ENCODE measurements at places on chromosomes 7 and 10.

DNA sequence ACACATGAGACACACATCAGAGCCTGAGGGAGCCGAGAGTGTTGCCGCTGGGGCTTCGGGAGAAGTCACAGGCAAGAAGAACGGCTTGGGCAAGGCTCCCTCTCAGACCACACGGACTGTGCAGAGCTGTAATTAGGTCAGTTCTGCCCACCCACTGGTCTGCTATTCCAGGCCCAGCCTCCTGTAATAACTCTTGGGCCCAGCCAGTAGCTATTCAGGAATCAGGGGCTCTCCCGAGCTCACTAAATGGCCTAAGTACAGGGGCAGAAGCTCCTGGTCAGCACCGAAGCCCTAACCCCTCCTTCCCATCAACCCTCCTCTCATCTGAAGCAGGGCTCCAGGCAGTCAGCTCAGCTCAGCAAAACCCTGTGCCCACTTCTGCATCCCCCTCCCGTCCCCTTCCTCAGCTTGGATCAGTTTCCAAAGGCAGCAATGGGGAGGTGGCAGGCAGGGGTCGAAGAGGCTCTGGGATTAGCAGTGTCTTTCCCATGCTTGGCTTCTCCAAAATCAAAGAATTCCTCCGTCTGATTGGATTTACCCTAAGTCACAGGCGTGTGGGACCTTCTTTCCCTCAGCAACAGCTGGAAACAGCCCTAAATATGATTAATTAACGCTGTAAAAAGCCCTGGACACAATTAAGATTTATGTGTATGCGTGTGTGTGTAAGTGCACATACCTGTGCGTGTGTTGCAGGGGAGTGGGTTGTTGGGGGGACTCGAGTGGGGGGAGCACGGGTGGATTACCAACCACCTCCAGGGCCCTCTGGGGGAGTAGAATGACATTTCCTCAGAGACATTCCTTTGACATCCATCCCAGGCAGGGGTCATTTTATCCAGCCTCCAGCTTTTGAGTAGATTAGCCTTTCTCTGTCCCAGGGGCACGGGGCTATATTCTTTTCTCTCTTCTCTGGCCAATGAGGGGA, 48.4 kb upstream of the BTRC start:
- no peak for DNase-seq

- no peak for DNase-seq
These were observed 110.7 kb downstream of the PLCE1 start for GRCh38 chr10:94104316-94105000.

DNA sequence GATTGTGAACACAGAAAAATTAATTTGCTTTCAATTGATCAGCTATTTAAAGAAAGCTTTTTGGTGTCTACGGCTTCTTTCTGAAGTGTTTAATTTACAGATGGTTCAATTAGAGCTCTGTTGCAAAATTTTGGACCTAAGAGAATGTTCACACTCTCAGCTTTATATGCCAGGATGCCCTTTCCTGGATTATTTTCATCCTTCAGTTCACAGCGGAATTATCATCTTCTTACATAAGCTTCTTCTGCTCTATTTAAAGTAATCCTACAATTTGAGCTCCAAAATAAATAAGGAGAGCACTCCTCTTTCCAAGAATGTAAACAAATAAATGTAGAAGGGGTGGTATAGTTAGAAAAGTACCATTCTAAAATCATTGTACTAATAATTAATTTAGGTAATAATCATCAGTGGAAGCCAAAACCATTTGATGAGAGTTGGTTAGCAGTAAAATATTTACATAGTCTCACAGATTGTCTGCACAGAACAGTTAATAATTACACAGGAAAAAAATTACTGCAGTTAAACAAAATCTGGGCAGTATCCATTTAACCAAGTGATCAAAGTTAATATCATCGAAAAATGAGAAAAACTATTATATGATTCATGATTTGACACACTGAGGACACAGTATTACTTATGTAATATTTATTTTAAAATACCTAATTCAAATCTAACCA, 298.0 kb upstream of the TMEM229A start:
- DNase-seq: no peak

DNA sequence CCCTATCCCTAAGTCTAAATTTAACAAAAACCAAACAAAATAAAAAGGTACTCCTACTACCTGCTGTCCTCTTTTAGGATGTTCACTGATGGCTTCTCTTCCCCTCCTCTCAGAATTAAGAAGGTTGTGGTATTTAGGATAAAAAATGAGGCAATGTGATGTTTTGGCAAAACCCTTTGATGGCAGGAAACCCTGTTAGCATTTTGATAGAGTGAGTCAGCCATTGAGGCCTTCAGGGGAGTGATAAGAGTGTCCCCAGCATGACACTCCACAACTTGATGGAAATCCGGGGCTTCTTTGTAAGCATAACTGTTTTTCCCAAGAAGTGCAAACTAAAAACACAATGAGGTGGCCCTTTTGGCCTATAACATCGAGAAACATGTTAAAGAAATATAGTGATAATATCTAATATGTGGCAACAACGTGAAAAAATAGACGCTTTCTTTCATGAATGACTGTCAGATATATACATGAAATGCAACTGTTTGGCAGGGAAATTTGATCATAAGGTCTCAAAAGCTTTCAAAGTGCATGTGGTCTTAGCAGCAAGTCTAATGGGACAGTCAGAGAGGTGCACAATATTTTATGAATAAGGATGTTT, 55.0 kb downstream of the PRTFDC1 start:
- no peak for DNase-seq

DNA sequence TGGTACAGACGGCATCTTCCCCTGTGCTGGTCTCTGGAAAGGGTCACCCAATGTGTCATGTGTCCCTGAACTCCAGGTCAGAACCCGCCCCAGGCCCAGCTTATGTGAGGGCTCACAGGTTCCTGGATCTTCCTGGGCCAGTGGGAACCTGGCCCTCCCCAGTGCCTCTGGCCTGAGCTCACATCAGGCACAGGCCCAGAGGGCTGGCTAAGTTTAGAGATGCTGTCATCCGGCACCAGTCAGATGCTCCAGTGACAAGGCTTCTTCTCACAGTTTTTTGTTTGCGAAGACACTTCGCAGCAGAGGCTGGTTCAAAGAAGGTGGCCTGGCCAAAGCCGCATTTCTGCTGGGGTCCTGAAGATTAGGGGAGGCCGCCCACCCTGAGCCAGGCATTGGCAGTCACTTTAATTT, 11.8 kb downstream of the CAMK2B start:
- peak; percentile 7 for DNase-seq

GRCh38 chr7:15628876-15629275, 57.6 kb downstream of the MEOX2 start:
- no peak for DNase-seq

DNA sequence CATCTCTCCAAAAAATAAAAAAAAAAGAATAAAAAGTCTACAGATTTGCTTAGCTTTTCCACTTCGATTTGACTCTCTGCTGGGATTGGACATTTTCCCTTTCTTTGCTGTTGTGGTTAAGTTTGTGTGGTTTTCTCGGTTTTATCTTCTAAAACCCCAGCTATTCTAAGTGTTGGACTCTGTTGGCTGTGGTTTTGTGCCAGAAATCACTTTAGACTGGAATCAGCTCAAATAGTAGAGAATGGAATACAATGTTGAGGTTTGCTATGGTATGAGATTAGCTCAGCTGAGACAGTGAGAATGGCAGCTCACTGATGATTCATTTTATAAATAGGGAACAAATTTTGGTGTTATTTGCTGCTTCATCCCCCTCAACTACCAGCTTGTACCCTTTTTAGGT, 116.0 kb downstream of the BUB3 start:
- DNase-seq: no peak

- no peak for DNase-seq
These were observed 7.4 kb downstream of the PTPN12 start for GRCh38 chr7:77544518-77544917.

GRCh38 chr10:14508725-14509124, 178.0 kb upstream of the FRMD4A start:
- no peak for DNase-seq

DNA sequence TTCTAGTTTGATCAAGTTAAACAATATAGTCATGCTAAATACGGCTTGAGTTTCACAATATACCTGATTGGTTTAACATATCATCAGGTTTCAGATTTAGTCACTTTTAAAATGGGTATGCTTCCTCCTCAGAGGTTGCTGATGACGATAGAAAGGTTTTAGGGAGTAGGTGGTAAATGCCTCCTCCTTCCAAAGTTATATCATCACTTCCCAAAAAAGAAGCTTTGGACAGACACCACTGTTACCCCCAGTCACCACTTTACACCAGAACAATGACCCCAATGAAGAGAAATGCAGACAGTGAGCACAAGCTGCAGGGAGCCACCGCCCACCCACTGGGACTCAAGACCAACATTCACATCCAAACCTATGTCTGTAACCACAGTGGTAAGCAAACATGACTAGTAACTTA, 244.6 kb downstream of the SORCS1 start:
- no peak for DNase-seq

DNA sequence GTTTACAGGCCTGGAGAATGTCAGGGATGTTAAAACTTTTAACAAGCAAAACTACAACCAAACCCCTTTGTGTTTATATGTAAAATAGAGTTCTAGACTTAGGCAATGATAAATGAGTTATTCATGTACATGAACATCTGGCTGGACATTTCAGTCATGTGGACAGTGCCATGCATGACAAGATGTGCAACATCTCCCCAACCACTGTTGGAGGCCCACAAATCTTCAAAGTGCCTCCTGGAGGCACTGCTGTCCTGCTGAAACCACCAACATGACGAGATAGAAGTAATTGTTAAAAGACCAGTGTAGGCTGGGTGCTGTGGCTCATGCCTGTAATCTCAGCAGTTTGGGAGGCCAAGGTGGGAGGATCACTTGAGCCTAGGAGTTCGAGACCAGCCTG, 18.4 kb downstream of the PPIA start:
- no peak for DNase-seq

- no peak for DNase-seq
These were observed 120.2 kb upstream of the TNS3 start for GRCh38 chr7:47702080-47702479.

DNA sequence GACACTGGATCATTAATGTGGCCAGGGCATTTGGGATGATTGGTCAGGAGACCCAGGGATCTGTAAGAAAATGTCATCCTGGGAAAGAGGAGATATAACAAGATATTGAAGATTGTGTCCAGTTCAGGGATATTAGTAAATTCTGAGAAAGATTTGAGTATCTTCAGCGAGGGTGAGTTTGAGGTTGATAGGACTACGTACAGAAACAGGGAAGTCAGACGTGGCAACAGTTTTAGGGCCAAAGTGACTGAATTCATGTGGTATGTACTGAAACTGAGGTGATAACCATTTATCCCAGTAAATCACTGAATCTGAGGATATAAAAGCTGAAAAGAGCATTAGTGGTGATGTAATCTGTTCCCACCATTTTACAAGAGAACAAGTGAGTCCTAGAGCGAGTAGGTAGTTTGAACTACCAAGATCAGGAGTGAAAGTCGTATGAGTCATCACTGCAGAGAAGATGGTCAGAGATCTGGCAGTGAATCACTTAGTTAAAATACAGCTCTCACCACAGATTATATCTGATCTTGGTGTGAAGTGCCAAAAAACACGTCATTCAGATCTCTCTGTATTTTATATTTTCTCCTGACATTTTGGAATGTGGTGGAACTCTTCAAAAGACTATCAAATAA, 220.5 kb downstream of the CDK14 start:
- DNase-seq: peak; percentile 18

- DNase-seq: no peak
These were observed 112.3 kb downstream of the ARHGAP12 start for GRCh38 chr10:31816318-31816717.

- no peak for DNase-seq
These were observed 7.4 kb upstream of the KAZALD1 start for GRCh38 chr10:101054351-101054750.

DNA sequence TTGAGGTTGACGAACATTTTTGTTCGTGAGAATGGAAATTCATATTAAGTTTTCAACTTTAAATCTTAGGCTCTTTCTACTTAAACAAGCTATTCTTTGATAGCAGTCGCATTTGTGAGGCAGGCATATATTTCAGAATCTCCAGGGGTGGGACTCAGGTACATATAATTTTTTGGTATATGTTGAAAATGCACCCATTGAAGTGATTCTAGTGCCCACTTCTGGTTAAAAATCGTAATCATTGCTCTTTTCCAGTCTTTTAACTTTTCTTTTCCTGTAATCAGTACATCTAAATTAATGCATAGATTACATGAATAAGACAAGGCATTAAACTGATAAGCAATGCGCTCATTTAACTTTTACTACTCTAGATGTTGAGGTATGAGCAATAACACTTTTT, 67.8 kb downstream of the ZNRF2 start:
- no peak for DNase-seq

GRCh38 chr7:80218723-80219122, 84.1 kb downstream of the GNAI1 start:
- DNase-seq: no peak

- DNase-seq: no peak
These were observed 245.3 kb downstream of the EBF3 start for GRCh38 chr10:129718548-129719414.

DNA sequence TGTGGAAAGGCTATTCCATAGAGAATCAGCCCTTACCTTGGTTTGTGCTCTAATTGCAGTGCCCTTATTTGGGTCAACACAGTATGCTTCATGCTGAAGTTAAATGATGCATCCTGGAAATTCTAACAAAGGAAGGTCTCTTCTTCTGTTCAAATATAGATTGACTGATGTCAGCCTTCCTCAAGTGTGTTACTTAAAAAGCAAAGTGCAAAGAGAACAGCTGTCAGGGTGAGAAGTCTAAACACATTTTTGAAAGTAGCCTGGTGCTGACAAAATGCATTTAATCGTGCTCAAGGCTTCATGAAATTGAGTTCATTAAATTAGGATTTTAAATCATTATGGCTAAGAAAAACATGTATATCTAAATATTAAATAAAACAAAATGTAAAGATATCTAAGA, 19.5 kb downstream of the AGR2 start:
- no peak for DNase-seq

- DNase-seq: no peak
These were observed 95.5 kb downstream of the LHPP start for GRCh38 chr10:124557167-124557566.

DNA sequence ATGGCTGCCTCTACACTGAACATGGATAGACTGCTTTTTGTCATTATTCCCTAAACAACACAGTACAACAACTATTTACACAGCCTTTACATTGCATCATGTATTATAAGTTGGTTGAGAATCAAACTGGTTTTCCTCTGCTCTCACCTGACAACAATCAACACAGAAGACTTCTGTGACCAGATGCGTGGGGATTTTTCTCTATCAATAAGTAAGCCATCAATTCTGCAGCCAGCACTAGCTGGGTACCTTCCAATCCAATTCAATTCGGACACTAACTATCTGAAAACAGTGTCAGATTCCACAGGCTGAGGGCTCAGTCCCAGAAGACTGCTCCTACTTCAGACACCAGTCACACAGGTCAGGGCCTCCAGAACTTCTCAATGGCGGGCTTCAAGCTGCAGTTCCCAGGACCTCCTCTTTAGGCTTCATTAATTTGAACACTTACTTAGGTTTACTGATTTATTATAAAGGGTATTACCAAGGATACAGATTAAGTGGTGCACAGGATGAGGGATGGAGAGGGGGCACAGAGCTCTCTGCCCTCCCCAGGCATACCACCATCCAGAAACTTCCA, 36.4 kb upstream of the ASL start:
- no peak for DNase-seq
